ENCODE measurements at places on chromosomes 5 and 9.

DNA sequence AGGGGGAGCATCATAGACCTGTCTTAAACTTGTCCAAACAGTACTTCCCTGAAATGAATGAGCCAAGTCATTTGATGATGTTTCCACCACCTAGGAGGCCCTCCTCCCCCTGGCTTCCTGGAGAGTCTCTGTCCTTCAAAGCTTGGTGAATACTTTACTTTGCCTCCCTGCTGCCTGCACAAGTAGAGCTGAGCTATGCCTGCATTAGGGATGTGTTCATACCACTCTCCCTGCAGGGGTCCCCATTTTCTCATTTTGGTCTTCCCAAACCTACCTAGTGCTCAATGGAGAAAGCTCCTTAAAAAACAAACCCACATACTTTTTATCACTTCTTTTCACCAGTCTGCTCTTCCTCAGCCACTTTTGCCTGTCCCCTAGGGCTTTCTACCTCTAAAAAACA, 7.7 kb downstream of the CCNI2 start:
- no peak for DNase-seq

GRCh38 chr9:79387101-79387835, 184.5 kb upstream of the TLE4 start:
- DNase-seq, result no peak

DNA sequence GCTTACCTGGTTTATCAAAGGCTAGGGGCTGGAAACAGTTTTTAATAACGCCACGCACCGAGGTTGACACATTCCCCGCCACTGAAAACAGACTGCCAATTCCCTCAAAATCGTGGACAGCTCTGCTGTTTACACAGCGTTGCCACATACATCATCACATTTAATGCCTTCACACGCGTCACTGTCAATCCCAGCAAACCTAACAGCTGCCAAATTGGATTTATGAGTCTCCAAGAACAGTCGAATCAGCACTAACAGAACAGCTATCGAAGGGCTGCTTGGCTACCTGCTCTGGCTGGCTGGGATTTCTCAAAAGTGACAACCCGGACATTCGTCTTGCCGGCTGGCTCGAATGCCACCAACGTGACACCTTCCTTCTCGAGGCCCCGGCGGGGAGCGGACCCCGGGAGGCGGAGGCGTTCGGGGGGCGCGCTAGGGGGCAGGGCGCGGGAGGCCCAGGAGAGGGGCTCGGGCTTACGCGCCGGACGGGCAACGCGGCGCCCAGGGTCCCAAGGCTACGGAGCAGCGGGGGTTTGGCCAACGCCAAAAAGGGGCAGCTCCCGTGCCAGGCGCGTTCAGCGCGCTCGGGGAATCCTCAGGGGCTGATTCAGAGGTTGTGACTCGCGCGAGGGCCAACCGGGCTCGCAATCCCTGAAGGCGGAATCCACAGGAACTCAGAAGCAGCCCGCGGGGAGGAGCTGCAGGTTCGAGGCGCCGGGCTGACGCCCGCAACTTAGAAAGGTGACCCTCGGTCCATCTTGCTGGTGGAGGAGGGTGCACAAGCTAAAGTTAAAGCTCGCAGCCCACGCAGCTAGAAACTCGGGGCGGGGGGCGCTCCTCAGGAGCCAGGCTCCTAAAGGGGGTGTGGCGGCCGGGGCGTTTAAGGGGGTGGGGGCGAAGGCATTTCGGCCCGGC, 1.2 kb downstream of the CDC14B start:
- DNase-seq, result peak; percentile 20

DNA sequence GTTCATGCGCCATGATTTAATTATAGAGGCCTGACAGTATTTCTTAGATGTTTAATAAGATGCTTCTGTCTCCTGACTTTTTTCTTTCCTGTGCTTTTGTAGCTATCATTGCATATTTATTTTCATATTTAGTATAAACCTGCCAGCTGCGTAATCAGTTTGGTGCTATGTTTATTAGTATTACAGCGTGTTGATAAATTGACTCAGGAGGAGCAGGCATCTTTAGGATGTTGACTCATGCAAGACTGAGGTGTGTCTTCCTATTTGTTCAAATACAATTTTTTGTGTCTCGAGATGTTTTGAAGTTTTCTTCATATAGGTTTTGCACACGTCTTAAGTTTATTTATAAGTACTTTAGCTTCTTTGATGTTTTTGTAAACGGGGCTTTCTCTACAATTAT, 35.9 kb upstream of the EXOC3 start:
- no peak for DNase-seq

DNA sequence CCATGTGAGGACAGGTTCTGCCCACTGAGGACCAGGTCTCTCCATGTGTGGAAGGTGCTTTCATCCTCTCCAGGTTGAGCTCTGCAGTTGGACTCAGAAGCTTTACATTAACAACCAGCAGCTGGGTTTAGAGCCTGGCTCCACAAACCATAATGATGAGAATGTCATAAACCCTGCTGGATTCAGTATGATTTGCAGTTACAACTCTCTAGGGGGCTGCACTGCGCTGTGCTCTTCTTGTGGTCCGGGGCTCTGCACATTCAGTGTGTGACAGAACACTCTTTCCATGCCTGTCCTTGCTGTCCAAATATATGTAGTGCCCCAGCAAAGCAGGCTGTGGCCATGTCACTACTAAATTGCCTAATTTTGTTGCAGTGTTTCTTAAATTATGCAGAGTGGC, 334.3 kb downstream of the ICE1 start:
- no peak for DNase-seq

- DNase-seq, result peak; percentile 51
Measured at GRCh38 chr9:85723215-85723614, 18.5 kb downstream of the AGTPBP1 start.

DNA sequence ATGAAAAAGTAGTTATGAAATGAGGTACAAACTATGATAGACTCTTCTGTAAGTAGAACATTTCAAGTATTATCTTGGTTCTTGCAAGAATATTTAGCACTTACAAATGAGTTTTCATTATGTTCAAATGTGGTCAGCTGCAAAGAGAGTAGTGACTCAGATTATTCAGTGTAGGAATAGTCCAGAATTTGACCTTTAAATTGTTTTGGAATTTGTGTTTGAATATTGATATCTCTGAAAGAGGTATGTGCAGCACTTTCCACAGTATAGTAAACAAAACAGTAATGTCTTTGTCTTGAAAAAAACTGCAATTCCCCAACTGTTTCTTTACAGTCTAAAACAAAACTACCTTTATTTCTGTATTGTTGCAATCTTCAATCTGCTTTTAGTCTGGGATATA, 56.1 kb downstream of the WDR70 start:
- no peak for DNase-seq
